ENCODE measurements at places on chromosomes 5 and 9. TPM values are rescaled to one million over a fixed set of nuclear protein-coding genes. Genes with fewer than 3 reads are reported as not detected.

The FOXI1 gene
- not detected for total RNA-seq

The WDR31 gene
- total RNA-seq: 2.4 TPM

The SLIT3 gene
- total RNA-seq: 0.20 TPM

GRCh38 chr9:7640231-7640630 lies 159.3 kb downstream of the DMAC1 start:
- no peak for DNase-seq

DNA sequence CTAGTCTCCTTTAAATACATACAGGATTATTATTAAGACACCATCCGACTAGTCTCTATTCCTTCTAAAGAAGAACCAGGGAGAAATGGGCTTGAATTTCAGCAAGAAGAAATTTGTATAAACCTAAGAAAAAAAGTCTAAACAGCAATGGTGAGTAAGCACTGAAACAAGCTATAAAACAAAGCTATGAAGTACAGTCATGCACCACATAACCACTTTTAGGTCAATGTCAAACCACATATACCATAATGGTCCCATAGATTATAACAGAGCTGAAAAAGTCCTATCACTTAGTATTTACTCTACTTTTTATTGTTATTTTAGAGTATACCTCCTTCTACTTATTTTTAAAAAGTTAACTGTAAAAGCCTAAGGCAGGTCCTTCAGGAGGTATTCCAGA lies 102.0 kb upstream of the NFIB start:
- DNase-seq: no peak

- DNase-seq: no peak
Measured at GRCh38 chr5:148928141-148928540, 101.7 kb downstream of the ADRB2 start.

GRCh38 chr9:34991607-34992375 lies 2.2 kb downstream of the DNAJB5 start:
- DNase-seq: peak; percentile 58

- DNase-seq: no peak
Measured at GRCh38 chr5:113212244-113212920, 222.4 kb downstream of the TSSK1B start.

DNA sequence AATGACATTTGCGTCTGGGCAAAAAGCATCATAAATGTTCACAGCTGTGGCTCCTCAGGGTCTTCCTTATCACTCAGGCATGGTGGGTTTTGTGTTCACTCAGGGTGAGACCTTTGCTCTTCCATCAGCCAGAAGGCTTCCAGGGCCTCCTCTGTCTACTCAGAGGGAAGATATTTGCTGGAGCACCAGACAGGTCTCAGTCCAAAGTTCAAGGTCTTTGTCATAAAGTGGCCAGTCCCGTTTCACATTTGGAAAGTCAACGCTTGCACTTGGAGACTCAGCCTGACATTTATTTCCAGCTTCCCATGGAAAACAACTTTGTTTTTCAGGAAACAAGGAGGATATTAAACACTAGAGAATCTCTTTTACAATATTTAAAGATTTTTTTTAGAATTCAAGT lies 12.2 kb upstream of the CARTPT start:
- DNase-seq: no peak

DNA sequence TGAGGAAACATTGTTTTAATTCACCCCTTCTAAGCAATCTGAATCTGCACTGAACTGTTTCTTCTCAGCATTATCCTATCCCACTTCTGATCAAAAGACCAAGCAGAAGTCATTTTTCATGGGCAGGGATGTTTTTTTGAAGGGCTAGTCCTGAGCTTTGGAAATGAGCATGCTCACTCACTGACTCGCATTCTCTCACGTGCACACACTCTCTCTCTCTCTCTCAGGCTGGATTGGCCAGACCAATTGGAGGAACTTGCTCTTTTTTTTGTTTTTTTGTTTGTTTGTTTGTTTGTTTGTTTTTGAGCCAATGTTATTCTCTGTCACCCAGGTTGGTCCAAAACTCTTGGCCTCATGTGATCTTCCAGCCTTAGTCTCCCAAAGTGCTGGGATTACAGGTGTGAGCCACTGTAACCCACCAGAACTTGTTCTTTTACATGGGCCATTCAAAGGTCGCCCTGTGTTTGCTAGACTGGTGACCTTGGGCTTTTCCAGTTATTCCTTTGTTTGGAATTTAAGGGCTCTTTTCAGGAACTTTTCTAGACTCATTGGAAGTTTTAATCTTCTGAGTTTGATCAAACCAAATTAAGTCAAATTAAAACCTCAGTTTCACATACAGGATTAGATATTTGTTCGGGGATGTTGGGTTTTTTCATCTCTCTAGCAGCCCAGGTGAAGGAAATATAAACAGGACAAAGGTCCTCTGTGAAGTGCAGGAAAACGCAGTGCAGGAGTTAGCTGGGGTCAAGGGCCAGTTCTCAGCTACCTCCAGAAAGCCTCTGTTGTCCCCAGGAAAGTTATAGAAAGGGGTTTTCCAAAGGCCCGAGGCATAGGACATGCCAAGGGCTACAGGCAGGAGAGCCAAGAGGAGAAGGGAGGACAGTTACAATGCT lies 13.1 kb downstream of the FAXDC2 start:
- no peak for DNase-seq

GRCh38 chr5:169861433-169861832 lies 118.9 kb downstream of the INSYN2B start:
- DNase-seq: no peak

GRCh38 chr9:95250462-95251221 lies 66.9 kb downstream of the FANCC start:
- no peak for DNase-seq

DNA sequence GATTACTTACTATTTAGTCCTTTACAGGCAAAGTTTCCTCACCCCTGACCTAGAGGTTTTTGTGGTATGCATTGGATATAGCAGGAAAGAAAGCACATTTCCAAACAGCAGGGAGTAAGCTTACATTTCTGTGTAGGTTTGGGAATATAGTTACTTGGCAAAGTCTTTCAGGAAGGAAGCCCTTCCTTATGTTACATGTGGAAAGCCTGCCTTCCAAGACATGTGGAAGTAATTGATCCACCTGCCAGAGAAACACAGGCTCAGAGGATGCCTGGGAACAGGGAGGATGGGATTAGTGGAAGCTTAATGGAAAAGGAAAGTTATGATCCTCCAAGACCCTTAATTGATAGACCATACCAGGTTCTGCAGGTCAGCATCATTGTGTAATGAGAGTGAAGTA lies 87.3 kb upstream of the PPP1R2B start:
- no peak for DNase-seq

The CCDC192 gene
- not detected for total RNA-seq

DNA sequence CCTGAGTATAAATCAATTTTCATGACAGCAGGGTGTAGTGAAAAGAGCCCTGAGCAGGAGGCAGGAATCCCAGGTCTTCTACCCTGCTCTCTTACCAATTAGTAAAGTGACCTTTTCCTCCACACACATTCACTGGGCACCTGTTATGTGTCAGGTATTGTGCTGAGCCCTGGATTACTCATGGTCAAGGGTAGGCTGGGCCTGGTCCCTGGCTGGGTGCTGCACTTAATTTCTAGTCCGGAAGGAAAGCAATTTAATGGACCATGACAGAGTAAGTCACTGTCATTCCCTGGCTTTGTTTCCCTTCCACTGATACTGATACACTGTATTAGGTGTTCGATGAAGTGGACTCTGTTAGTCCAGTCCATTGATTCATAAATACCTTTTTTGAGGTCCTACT lies 29.1 kb upstream of the BRINP1 start:
- DNase-seq: no peak

DNA sequence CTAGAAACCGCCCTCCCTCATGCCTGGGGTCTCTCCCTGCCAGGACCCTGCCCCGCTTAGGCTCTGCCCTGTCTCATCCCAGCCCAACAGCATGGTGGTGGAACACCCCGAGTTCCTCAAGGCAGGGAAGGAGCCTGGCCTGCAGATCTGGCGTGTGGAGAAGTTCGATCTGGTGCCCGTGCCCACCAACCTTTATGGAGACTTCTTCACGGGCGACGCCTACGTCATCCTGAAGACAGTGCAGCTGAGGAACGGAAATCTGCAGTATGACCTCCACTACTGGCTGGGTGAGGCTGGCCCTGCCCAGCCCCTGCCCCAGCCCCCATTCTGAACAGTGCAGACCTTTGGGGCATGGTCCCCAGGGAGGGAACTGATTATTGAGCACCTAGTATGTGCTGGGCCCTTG lies 33.9 kb downstream of the GSN start:
- DNase-seq: no peak

The GFRA3 gene
- 0.18 TPM for total RNA-seq

- DNase-seq: no peak
Measured at GRCh38 chr9:28031521-28032267, 458.4 kb upstream of the C9orf72 start.

The DOCK8 gene
- 132 TPM for total RNA-seq

GRCh38 chr5:134113902-134114875 lies at the start of gene TCF7:
TCF7 (plus strand) TSS chr5:134114681; CDS start chr5:134114907, 226 bp downstream.
- peak; percentile 83 for DNase-seq

GRCh38 chr5:105544300-105544699 lies 1981.7 kb upstream of the NUDT12 start:
- DNase-seq: no peak

The RPL35 gene
- 2,231 TPM for total RNA-seq

GRCh38 chr5:136067422-136067821 lies 38.6 kb downstream of the TGFBI start:
- DNase-seq: no peak

DNA sequence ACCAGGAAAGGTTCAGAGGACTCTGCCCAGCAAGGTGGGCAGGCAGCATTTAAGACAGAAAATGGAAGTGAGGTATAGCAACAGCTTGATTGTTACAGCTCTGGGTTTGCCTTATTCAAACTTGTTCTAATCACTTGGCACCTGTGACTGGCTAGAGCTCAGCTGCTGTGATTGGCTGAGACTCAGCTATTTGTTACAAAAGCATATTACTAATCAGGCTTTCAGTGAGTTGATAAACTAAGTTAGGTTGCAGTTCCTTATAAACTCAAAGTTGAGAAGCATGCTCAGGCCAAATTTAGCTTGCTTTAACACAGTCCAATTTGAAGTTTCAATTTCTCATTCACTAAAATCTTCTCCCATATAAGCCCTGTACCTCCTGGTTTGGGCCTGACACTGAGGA lies 56.3 kb downstream of the GDA start:
- no peak for DNase-seq

DNA sequence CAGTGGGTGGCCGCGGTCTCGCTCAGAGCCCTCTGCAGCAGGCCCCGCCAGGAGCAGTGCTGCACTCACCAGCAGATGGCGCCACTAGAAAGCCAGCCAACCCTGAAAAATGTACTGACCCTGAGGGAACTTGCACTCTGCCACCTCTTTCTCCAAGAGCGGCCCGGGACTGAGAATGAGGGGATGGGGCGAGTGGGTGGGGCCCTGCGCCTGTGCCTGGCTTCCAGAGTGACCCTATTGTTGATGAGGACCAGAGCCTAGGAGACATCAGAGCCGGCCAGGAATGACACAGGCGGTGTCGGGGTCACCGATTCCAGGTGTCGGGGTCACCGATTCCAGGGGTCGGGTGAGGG lies 2.9 kb upstream of the IL17B start:
- peak; percentile 70 for DNase-seq

The PCDHGB7 gene
- not detected for total RNA-seq

DNA sequence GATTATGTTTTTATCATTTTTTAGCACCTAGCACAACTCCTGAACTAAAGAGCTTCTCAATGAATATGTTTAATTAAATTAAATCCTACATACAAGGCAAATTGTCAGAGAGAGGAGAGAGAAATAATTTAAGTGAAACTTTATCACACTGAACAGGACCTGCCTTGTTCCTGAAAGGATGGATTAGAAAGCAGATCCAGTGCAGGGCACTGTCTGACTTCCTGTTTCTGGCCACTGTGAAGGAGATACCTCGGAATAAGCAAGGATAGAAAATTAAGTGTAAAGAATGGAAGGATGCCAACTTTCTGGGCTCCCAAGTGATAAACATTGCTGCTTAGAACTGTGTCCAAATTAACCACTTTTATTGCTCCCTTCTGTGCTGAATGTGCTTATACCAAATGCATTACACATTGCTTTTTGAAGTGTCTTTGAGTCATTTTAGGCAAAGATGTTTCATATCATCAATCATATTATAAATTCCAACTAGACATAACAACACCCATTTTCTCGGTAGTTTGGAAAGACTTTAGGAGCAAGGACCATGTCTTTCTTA lies 89.1 kb upstream of the SPDL1 start:
- DNase-seq: no peak

The GPX3 gene
- not detected for total RNA-seq

DNA sequence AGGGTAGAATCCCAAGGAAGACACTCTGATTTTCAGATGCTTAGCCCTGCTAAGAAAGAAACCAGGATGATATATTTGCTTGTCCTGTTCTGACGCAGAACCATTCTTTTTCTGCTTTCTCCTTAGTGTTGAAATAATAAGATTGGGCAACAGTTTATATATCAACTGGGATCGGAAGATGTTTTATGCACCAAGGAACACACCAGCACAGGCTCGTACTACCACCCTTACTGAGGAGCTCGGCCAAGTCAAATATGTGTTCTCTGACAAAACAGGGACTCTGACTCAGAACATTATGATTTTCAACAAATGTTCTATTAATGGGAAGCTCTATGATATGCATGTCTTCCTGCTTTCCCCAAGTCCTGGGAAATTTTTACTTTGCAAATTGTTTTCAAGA lies 19.0 kb upstream of the RUSC2 start:
- DNase-seq: no peak

The PCDHGA12 gene
- not detected for total RNA-seq

DNA sequence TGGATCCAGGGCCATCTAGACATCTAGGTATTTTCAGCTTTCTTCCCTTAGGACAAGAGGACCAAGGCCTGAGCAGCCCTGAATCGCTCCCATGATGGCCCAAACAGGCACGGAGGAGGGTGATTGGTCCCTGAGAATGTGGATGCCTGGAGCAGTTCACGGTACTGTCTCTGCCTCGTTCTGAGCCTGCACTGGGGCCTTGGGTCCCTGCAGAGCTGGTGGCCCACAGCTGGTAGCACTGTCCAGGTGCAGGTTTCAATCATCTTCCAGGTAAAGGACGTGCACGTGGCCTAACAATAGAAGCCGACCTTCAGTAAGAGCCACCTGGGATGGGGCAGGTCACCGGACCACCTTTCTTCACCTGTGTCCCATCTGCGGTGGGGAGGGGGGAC lies 19.4 kb upstream of the FCN1 start:
- DNase-seq: no peak

- DNase-seq: no peak
Measured at GRCh38 chr5:73363911-73364730, 84.5 kb downstream of the FOXD1 start.

The SAXO1 gene
- total RNA-seq: not detected

DNA sequence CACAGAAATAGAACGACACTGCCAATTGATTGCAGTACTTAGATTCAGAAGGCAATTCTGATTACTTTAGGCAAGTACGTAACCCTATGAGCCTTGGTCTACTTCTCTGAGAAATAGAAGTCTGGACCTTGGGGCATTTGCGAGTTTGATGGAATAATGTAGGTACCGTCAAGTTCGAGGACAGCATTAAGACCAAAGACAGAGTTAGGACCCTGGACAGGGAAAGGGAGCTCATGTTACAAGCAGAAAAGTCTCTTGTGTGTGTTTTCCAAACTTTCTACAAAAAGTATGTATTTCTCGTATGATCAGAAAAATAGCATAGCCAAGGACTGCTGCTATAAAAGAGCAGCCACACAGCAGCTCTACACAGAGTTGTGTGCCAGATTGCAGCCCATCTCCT lies 20.1 kb downstream of the CCDC180 start:
- no peak for DNase-seq

GRCh38 chr9:85898332-85898731 lies 42.6 kb upstream of the NAA35 start:
- no peak for DNase-seq

GRCh38 chr5:34059977-34060376 lies 17.0 kb upstream of the C1QTNF3 start:
- no peak for DNase-seq
